ENCODE measurements at places on chromosomes 5 and 9. TPM values are rescaled to one million over a fixed set of nuclear protein-coding genes. Genes with fewer than 3 reads are reported as not detected.

C1QTNF2 gene
- total RNA-seq = 0.73 TPM

ITK gene
- 1.7 TPM for total RNA-seq

DNAJB5 gene
- 7.1 TPM for total RNA-seq

EIF4E1B gene
- total RNA-seq = not detected

DNA sequence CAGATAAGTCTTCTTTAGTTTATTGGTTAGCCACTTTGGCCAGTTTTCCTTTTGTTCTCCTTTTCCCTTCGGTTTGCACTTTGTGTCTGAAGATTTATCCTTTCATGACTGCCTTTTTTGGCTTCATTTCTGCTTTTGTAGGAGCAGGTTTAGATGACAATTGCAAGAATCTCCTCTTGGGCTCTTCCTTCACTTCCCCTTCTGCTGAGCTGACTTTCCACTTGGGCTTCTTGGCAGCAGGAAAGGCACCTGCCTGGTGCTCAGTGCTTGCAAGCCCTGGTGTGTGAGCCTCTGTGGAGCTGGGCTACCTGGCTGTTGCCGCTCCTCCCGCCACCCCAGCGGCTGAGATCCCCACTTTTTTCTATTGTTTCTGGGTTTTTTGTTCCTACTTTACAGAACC is 7.3 kb downstream of the CCDC112 start:
- no peak for DNase-seq

- no peak for DNase-seq
Measured at GRCh38 chr5:90301248-90301647, 108.3 kb downstream of the CETN3 start.

DNA sequence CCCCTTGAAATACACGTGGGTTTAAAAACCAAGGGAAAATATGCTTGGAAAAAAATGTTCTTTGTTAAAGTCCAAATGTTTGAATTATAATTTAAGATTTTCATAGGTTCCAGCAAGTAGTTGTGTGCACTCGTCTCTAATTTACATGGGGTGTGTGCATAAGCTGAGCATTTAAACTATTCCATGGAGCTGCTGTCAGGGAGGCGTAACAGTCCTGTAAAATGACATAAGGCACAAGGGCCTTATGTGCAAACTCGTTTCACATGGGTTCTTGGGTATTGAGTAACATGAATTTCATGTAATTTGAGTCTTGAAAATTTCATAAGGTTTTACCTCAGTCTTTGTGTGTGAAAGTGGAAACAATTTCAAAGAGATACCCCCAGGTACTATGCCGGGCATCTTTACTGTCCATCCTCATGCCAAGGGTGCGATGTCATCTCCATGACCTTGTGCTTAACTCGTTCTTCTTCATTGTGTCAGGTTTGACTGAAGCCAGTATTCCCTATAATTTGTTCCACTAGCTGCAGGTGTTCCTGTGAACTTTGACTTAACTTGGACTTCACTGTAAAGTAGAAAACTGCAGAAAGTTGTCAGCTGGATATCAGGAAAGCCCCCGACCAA is 359.3 kb downstream of the SH3GL2 start:
- DNase-seq = no peak

All from left colon (tissue), 2 donors.